Upper lobe of right lung (tissue), 1 donor: ENCODE measurements at places on chromosomes 16 and 17. TPM values are rescaled to one million over a fixed set of nuclear protein-coding genes. Genes with fewer than 3 reads are reported as not detected.

DNA sequence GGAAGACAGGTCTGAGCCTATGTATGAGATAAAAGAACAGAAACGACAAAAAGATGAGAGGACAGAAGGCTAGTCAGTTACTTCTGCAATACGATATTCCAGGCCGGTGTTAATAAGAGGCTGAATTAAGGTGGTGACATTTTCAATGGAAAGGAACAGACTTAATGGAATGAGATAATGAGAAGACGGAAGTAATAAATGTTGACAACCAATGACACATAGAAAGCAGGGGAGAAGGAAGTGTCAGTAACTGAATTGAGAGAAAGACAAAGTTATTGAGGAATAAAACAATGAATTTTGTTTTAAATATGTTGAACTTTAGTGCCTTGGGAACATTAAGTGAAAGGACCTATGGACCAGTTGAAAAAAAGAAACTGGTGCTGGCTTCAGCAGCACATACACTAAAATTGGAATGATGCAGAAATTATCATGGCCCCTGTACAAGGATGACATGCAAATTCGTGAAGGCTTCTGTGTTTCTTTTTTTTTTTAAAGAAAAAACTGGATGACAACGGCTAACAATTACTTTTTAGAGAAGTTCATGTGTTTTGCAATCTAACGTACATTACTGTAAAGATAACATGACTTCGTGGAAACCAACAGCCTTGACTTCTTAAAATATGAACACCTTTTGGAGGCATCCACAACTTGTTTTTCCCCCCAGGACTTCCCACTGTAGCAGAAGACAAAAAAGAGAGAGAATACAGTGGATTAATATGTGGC, 18.5 kb upstream of the CPD start:
- DNase-seq, result no peak

- DNase-seq, result no peak
Measured at GRCh38 chr17:27990100-27990499, 52.4 kb upstream of the NLK start.

GRCh38 chr16:13936596-13937081, 16.7 kb downstream of the ERCC4 start:
- DNase-seq, result no peak

DNA sequence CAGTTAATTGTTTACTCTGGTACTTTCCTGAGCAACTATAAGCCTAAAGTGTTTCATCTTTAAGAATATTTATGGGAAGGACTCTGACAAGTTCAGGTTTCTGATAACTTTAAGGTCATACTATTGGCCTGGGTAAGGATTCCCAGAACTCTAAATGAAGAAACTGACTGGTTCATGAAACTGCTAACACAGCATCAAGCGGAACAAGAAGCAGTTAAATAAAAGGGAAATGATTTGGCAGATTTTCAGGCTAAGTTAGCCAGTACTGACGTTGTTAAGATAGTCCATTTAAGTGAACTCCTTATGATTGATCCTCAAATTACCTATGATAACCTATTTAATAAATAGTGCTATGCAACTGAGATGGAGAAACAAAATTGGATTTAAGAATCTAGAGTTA, 101.6 kb upstream of the CES5A start:
- DNase-seq, result no peak

DNA sequence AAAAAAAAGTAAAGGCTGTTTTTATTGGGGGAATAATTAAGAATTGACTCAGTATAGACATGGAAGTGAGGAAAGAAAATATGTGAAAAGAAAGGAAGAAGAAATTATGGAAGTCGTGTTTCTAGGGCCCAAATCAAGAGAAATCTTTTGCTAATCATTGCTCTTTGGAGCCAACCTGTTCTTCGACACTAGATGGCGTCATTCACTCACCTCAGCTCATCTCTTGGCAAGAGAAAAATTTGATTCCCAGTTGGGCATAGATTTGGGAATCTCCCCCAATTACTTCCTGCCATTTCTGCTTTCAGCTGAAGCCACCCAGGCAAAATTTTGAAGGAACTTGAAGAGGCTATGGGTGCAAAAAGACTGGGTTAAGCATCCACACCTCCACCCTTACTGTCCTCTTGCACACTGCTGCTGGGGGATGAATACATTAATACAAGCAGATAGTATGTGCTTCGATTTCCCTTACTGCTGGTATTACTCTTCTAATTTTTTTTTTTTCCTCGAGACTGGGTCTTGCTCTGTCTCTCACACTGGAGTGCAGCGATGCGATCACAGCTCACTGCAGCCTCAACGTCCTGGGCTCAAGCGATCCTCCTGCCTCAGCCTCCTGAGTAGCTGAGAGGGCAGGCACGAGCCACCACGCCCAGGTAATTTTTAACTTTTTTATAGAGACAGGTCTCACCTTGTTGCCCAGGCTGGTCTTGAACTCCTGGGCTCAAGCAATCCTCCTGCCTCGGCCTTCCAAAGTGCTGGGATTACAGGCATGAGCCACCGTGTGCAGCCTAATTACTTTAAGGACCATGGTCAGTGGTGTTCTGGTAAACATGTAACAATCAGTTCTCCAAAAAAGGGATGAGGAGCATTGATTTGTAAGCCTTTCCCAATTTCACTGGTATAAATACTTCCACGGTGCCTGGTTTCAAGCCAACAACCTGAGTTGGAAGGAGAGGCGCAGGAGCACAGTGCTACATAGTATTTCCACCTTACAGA, 13.5 kb downstream of the PSMD7 start:
- DNase-seq, result no peak

GRCh38 chr16:84844559-84845495, 25.0 kb downstream of the CRISPLD2 start:
- DNase-seq, result no peak

GRCh38 chr16:57349212-57350031, 9.2 kb upstream of the CCL22 start:
- DNase-seq, result no peak

DNA sequence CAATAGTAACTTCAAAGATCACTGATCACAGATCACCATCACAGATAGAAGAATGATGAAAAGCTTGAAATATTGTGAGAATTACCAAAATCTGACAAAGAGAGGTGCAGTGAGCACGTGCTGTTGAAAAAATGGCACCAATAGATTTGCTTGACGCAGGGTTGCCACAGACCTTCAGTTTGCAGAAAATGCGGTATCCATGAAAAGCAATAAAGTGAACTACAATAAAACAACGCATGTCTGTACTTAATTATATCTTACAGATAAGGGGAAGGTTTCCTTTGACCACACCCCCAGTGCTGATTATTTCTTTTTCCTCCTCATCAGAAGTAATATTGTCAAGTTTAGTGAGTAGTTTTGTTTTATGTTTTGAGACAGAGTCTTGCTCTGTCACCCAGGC, 21.1 kb upstream of the PYDC1 start:
- DNase-seq, result no peak

- no peak for DNase-seq
Measured at GRCh38 chr16:57867000-57867561, 64.8 kb upstream of the KIFC3 start.

DNA sequence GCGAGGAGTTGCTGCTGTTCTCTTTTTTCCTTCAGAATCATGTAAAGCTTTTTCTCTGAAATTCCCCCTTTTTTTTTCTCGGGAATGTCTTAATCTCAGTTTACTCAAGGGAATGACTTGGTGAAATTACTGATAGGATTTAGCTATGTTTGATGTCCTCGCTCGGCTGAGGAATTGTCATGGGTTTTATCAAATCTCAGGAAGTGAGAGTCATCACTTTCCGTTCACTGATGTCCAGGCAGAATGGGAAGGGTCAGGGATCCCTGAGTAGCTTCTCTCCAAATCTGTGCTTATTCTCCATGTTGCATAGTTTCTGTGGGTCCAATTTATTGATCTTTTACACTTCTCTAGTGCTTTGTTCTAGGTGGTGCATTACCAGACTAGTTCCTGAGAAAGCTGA, 6.3 kb downstream of the IGSF6 start:
- DNase-seq, result no peak

CFAP97D1 gene
- not detected for total RNA-seq

CYBA gene
- total RNA-seq, result 257 TPM

SPATA22 gene
- 0.75 TPM for total RNA-seq

UBE2G1 gene
- total RNA-seq, result 38.4 TPM
